ENCODE measurements at places on chromosomes 3 and 15.

- no peak for DNase-seq
Observed at GRCh38 chr3:47283193-47283537, 421 bp downstream of the KLHL18 start.

GRCh38 chr15:35142578-35142977 is 57.5 kb upstream of the NANOGP8 start:
- no peak for DNase-seq

DNA sequence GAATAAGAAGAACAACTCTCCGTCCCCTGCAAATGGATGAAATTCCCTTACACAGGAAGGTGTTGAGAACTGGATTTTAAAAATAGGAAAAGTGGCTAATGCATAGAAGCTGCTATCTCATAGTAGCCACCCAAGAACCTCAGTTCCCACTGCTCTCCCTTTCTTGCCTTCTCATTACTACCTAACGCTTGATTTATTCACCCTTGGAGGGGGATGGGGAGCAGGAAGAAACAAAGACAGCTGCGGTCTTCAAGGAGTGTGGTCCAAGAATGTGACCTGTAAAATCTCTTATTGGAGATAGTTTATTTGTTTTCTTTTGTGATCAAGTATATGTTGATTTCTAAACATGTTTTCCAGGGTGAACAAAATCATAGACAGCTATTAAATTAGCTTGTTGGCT is 274.1 kb upstream of the CTNNB1 start:
- DNase-seq = no peak

- DNase-seq = no peak
Observed at GRCh38 chr3:105387122-105387751, 20.5 kb downstream of the ALCAM start.

All from COLO829 (cell line).